ENCODE measurements at places on chromosomes 11 and 22.

DNA sequence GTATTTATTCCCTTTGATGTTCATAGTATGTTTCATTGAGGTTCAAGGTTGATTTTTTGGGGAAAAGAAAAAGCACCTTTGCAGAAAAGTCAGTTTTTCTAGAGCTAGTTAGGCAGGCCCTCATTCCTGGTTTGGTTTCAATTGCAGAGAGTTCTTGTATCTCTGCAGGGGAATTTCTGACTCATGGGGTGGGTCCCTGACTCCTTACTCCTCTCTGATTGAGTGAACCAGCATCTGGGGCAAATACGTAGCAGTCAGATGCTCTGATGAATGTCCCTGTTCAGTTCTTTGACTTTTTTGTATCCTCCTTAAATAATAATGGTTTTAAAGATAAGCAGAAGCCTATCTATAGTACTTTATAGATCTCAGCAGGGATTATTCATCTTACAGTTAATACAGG is 7.7 kb upstream of the NCR3LG1 start:
- no peak for DNase-seq

GRCh38 chr11:46382646-46383403 is 1.4 kb downstream of the MDK start:
- no peak for DNase-seq

GRCh38 chr11:10302744-10303557 is 1.9 kb upstream of the ADM start:
- DNase-seq: no peak

- DNase-seq: no peak
These were observed 24.4 kb downstream of the AASDHPPT start for GRCh38 chr11:106101819-106102218.

DNA sequence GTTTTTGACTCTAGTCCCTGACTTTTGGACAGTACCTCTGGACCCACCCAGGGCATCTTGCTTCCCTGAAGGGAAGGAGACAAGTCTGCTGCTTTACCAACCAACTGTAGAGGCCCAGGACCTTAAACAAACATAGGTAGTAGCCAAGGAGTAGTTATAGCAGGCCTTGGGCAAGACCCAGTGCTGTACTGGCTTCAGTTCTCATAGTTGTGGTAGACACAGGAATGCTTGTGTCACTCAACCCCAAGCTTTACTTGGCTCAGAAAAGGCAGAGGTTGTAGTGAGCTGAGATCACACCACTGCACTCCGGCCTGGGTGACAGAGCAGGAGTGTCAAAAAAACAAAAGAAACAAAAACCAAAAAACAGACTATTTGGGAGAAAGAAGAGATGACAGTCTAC is 21.3 kb upstream of the OR52M1 start:
- no peak for DNase-seq

DNA sequence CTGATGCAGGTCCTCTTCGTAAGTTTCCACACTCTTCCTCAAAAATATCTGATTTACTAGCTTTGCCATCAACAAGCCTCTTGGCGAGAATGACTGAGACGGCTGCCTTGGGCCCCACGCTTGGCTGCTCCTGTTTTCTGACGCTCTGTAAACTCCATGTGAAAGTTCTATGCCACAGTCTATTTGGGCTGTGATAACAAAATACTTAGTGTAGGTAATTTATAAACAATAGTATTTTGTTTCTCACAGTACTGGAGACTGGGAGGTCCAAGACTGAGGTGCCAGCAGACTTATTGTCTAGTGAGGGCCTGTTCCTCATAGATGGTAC is 123.2 kb upstream of the SORL1-AS1 start:
- DNase-seq: no peak

DNA sequence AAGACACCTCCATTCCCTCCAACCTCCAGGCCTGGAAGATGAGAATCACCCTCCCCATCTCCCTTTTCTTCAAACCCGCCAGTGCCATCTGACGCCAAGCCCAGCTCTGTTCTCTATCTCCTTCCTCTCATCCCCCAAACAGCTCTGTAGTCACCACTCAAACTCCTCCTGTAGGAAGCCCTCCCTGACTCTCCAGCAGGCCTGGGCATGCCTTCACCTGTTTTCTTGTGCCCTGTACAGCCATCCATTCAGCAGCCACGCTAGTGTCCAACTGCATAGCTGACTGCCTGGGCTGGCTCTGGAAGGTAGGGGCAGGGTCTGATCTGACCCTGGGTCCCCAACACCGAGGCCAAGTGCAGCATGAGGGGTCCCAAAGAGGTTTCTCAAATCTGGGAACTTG is 25.0 kb downstream of the GDPD5 start:
- DNase-seq: no peak

DNA sequence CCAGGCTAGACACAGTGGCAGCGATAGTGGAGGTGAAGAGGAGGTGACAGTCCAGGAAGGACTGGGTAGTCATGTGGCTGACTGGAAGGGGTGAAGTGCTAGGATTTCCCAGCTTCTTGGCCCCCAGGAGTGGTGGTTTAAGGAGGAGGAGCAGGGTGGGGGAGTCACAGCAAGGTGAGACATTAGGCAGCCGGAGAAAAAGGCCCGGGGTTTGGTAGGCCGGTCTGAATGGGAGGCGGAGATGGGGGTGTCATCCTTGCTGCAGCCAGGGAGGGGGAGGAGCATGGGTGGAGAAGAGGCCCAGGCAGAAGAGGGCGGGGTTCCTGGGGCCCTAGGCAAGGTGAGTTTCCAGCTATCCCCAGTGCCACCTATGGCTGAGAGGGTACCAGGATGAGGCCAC is 6.1 kb downstream of the SIPA1 start:
- no peak for DNase-seq

DNA sequence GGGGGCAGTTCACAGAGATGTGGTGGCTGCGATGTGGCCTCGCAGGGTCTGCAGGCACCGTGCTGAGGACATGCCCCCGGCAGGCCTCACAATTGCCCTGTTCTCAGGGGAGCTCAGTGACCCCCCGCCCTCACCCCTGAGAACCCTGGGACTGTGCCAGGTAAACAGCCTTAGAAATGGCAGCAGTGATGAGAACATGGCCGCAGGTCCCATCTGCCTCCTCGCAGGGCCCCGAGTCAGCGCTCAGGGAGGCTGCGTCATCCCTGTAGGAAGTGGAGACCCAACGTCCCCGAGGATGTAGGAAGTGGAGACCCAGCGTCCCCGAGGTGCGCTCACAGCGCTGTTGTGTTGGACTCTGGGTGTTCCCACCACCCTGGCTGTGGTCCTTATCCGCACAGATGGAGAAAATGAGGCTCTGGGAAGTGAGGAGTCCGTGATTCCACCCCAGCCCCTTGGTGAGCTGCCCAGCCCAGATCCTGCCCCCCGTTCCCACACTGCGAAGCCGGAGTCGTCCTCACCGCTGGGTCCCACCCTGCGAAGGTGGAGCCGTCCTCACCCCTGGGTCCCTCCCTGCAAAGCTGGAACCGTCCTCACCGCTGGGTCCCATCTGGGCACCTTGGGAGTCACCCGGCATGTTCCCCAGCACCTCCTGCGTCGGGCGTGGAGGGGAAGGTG is 1086.8 kb downstream of the BRD1 start:
- DNase-seq: no peak

DNA sequence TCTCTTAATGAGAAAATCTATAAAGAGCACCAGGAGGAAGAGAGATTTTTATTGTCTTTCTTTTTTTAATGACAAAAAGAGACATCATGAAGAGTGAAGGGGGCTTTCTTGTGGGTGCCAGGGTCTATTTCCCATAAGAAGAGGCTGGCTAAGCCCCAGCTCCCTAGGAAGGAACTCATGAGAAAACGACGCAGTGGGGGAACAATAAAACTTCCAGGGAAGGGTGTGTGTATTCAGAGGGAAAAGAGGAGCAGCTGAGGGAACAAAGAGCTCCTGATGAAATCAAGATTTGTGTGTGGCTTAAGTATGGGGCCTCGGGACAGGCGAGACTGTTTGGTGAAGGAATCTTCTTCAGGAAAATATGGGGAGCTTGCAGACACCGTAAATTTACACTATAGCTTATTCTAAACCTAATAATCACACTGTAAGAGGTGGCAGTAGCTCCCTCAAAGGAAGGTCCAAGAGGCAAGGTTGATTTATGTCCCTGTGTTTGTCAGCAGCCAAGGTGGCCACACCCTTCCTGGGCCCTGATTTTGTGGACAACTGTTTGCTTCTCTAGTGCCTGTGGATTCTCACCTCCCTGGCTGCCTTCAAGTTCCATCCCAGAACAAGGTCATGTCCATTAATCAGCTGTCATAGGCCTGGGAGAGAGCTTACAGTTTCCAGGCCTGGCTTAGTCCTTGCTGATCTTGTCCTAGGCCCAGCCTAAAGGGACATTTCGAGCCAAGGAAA is 615.7 kb downstream of the INSC start:
- DNase-seq: no peak

- DNase-seq: no peak
These were observed 98.8 kb upstream of the CD82 start for GRCh38 chr11:44466531-44467205.

DNA sequence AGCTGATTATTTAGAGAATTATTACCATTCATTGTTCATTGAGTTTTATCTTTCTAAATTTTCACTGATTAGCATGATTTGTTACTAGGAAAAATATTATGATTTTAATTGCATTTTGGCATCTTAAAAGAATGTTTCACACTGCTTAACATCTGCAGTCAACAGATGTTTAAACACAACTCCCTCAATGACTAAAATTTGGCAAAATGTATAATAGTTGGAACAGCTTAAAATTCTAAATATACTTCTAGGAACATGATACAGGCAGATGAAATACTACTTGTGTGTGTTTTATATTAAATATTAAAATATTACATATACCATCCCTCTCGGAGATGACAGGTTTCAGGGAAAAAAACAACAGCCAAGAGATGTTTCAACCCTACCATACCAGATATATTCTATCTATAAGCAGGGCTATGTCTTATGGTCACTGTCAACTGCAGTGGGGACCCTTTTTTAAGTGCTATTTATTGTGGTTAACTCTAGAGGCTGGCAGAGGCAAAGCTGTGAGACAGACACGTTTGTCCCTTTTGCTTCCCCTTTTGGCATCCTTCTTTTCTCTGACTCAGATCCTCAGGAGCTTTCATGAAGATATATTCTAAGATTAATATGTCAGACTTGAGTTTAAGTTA is 81.9 kb downstream of the BDNF start:
- no peak for DNase-seq

DNA sequence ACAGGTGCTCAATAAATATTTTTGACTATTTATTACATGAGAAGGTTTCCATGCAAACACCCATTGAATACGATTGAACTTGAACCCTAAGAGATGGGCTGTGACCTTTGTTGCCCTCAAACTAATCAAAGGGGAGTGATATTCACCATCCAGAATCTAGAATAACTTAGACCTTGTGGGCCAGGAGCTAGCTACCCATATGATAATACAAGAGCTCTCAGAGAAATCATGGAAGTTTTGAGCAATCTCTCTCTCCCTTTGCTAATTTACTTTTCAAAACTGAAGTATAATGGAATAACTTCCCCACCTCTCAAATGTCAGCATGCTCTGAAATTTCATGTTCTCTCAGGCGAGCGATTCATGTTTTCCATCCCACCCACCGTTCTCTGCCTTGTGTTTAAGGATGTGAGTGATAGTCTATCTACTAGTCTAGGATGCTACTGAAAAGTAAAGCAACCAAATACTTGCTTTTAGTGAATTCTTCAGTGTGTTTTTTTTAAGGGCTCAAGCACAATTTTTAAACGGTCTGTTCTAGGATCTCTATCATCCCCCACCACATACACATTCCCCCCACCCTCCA is 33.3 kb downstream of the BARX2 start:
- DNase-seq: no peak

Measured in activated naive CD4-positive, alpha-beta T cell (primary cell).